Renal pelvis (tissue), 12 donors: ENCODE measurements at places on chromosomes 13 and 19.

- peak; percentile 57 for DNase-seq
Measured at GRCh38 chr19:4606921-4607678, 32.2 kb upstream of the TNFAIP8L1 start.

GRCh38 chr19:3469638-3470499, 10.5 kb downstream of the SMIM24 start:
- DNase-seq: no peak

DNA sequence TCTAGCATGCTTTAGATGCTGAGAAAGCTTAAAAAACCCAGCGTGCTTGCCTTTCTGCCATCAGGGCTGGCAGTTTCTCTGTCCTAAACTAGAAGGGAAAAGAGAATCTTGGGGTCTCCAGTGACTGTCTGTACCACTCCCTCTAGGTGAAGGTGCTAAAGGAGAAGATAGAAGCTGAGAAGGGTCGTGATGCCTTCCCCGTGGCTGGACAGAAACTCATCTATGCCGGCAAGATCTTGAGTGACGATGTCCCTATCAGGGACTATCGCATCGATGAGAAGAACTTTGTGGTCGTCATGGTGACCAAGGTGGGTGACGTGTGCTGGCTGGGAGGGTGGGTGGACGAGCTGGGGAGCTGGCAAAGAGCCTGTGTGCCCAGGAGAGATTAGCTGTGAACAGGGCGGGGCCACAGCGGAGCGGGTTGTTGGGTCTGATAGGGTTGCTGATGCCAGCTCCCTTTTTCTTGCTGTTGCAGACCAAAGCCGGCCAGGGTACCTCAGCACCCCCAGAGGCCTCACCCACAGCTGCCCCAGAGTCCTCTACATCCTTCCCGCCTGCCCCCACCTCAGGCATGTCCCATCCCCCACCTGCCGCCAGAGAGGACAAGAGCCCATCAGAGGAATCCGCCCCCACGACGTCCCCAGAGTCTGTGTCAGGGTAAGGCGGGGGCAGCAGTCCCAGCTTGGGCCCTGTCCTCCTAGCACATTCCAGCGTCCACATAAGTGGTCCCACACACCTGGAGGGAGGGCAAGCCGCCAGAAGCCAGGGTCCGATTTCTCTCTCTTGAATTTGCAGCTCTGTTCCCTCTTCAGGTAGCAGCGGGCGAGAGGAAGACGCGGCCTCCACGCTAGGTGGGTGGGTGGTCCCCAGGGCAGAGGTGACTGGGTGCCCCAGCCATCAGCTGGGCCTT, 2.3 kb downstream of the RAD23A start:
- no peak for DNase-seq

DNA sequence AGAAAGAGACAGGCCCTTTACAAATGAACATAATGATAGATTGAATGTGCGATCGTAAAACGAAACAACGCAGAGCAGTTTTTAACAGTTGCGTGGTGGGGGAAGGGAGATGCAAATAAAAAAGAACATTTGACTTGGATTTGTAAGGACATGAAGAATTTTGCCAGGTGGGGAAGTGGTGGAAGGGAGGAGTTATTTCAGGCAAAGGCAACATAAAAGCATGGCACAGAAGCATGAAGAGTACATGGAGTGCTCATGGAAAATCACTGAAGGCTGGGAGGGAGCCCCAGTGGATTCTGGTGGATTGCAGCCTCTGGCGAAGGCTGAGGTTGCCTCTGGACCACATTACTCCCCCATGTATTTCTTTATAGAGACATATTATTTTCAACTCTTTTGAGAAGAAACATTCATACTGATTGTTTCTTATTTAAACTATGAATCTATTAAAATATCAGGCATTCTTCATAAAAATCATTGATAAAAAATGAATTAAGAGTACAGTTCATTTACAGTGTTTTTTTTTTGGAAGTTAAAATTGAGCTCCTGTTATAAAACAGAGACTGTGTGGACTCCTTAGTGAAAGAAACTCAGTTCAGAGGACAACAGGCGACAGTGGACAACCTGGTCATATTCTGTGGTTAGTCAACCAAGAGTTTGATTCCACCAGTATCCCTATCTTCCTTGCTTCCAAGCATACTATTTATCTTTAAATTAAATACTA, 57.5 kb downstream of the STARD13 start:
- no peak for DNase-seq

GRCh38 chr13:35598790-35599369, 122.4 kb upstream of the MAB21L1 start:
- DNase-seq: no peak

DNA sequence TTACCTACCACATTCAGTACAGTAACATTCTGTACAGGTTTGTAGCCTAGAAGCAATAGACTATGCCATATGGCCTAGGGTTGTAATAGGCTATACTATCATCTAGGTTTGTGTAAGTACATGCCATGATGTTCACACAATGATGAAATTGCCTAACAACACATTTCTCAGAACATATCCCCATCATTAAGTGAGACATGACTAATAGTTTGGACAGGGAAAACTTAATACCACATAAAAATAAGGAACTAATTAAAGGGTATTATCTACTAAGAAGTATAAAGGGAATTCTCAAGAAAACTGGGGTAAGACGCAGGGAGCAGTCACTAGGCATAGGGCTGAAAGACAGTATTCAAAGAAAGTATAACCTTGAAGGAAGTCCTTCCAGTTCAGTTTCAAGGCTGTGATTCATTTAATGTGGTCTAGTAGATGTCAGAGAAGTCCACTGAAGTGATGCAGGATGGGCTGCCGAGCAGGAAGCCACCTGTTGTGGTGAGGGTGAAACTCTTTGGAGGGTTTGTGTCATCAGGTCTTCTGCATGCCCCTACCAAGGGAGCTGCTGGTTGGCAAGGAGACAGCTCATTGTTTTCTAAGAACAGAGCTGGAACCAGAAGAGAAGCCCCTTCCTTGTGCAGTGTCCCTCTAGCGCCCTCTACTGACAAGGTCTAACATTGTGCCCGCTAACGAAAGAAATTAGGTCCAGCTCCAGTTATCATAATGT, 122.9 kb downstream of the OLFM4 start:
- DNase-seq: peak; percentile 56

- DNase-seq: no peak
Measured at GRCh38 chr13:28411831-28412353, 83.0 kb downstream of the FLT1 start.

DNA sequence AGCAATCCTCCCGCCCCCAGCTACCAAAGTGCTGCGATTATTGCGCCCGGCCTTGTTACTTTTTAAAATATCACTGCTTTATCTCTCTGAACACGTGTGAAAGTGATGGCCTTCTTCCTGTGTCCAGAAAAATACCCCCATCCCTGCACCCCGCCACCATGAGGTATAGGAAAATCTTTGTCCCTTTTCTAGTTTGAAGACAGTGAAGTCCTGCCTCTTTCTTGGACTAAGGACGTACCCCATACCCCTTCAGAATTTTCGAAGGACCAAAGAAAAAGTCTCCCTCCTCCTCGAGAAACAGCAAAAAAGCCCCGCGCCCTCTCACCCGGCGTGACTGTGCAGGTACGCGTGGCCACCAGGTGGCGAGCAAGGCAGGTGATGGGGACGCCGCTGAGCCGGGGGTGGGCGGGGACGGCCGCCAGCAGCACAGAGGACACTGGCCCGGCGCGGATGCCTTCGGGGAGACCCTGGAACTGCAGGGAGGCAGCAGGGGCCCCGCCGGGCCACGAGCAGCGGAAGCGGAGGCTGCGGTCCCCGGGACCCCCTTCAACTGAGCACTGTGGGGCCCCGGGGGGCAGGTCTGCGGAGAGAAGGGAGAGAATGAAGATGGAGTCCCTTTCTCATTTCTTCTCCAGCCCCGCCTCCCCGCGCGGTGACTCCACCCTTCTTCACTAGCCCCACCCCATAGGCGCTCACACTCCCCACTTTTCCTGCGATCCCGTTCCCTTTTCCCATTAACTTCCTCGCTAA, 3.2 kb downstream of the VSIG10L start:
- DNase-seq: peak; percentile 80

- no peak for DNase-seq
Measured at GRCh38 chr13:30906411-30907051, 460 bp downstream of the MEDAG start.

DNA sequence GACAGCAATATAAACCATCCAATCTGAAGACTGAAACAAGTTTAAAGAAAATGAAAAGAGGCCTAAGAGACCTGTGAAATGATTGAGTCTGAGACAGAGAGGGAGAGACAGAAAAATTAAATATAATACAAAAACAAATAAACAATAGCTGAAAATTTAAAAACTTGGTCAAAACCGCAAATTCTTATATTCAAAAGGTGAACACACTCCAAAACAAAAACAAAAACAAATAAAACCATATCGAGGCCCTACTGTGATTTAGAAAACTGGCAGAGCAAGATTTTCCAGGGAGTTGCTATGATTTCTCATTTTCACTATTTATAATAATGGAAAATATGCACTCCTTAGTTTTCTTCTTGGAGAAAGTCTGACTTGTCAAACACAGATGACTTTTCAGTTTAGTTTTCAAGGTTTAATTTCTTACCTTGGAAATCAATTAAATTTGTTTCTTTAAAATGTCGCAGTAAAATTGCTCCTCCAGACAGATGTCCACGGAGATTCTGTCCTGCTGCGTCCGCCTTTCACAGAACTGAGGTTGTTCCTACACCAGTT, 1420.3 kb downstream of the UQCRFS1 start:
- DNase-seq: no peak

DNA sequence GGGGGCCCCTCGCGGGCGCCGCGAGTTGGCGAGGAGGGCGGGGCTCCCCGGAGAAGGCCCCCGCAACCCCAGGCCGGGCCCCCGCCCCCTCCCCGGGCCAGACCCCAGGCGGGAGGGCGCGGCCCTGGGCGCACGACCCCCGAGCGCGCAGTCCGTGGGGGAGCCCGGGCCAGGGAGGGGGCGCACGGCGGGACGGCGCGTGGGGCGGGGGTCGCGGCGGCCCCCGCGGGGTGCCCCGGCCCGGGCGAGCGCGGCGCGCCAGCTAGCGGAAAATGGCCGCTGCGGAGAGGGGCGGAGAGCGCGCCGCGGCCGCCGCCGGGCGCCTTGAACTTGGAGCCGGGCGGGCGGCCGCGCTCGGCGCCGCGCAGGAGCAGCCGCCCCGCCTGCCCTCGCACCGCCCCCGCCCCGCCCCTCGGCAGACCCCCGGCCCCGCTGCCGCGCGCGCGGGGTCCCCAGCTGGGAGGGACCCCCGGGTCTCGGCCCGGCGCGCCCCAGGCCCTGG, 6.4 kb upstream of the NFIC start:
- DNase-seq: no peak

- no peak for DNase-seq
Measured at GRCh38 chr19:16328824-16329482, 4.3 kb downstream of the KLF2 start.

DNA sequence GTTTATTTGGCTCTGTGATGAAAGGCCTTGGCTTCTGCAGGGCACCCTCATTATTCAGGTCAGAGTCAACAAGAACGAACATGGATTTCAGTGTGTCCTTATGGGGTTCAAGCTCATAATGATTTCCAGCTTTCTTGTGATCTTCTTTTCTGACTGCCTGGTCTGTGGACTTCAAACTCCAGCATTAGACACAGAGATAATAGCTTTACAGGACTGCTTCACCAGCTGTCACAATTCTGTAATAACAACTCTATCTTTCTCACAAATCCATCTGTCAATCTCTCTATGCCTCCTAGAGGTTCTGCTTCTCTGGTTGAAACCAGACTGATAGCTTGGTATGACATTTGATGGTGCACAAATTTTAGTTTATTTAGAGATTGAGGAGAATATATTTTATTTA, 13.1 kb upstream of the SLITRK6 start:
- DNase-seq: no peak

- no peak for DNase-seq
Measured at GRCh38 chr13:27928805-27929753, 9.3 kb downstream of the PDX1 start.

GRCh38 chr19:518598-519231, 11.4 kb downstream of the TPGS1 start:
- DNase-seq: no peak

- DNase-seq: no peak
Measured at GRCh38 chr13:40680659-40681323, 14.3 kb upstream of the FOXO1 start.

DNA sequence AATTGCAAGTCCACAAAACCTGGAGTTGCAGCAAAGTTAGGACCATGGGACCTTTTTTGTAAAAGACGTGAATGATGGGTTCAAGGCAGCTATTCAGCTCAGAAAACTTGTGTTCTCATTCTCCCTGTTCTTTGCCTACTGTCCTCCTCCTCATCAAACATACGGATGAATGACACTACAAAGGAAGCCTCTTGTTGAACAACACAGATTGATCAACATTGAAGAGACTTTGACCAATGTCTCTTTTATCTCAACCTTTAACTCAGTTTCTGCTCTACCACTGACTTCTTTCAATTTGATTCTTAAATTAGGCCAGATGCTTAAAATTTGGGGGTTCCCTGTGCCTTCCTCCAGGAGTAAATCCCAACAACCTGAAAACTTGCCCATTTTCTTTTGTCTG, 27.9 kb upstream of the KLF12 start:
- no peak for DNase-seq

DNA sequence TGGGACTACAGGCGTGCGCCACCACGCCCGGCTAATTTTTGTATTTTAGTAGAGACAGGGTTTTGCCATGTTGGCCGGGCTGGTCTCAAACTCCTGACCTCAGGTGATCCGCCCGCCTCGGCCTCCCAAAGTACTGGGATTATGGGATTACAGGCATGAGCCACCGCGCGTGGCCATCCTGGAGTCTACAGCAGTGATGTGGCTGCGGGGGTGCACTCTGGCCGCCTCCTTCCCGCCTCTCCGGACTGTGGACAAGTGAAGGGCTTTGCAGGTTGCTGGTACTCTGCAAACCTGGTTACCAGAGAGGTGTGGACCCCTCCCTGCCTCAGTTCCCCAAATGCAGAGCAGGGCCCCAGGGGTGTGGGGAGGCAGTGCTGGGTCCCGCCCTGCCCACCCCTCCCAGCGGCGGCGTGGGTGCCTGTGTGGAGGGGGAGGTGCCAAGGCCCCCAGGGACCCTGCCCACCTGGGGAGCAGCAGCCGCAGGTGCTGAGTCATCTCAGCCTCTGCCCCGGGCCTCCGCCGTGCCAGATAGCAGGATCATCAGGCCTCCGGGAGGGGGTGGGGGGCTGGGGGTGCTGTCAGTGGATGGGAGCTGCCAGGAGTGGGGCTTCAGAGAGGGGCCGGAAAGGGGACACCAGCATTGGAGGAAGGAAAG, 23.1 kb downstream of the ARID3A start:
- DNase-seq: no peak

DNA sequence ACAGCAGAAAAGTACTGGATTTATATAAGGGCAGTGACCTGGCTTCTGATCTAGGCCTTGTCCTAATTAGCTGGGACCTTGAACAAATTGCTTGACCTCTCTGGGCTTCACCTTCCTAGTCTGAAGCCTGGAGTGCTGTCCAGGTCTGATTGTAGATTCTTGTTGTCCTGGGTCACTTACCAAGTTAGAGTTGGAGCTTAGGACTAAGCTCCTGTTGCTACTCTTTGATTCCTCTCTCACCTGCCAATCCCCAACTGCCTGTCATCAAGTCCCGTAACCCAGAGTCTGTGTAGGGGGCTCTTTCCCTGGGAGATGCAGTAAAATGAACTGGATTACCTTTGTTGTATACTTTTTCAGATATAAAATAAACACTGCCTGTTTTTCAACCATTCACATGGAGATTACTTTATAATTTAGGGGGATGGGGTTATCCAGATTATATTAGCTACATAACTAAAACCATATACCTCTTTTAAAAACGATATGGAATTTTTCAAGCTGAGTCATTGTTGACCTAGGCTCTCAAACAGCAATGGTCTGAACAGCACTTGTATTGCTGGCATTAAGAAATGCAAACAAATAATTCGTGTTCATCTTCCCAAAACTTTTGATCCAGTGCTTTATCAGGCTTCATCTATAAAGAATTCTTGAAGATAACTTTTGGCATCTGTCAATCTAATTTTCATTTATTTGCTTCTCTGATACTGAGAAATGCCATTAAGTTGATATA, 5.8 kb downstream of the ARHGAP35 start:
- DNase-seq: no peak

- DNase-seq: no peak
Measured at GRCh38 chr13:41520016-41520659, 62.8 kb downstream of the RGCC start.
